NB4 (cell line): ENCODE measurements at places on chromosomes 16 and 17.

GRCh38 chr17:49224198-49224996, 6.2 kb downstream of the PHOSPHO1 start:
- DNase-seq, result no peak

GRCh38 chr17:2995886-2996809, 67.3 kb downstream of the OR1D5 start:
- no peak for DNase-seq

GRCh38 chr16:50681021-50681885, at the start of gene SNX20:
Gene SNX20, minus strand, starts transcription at chr16:50681312. Its CDS starts 3,786 bp downstream, at chr16:50677526.
- peak; percentile 90 for DNase-seq

DNA sequence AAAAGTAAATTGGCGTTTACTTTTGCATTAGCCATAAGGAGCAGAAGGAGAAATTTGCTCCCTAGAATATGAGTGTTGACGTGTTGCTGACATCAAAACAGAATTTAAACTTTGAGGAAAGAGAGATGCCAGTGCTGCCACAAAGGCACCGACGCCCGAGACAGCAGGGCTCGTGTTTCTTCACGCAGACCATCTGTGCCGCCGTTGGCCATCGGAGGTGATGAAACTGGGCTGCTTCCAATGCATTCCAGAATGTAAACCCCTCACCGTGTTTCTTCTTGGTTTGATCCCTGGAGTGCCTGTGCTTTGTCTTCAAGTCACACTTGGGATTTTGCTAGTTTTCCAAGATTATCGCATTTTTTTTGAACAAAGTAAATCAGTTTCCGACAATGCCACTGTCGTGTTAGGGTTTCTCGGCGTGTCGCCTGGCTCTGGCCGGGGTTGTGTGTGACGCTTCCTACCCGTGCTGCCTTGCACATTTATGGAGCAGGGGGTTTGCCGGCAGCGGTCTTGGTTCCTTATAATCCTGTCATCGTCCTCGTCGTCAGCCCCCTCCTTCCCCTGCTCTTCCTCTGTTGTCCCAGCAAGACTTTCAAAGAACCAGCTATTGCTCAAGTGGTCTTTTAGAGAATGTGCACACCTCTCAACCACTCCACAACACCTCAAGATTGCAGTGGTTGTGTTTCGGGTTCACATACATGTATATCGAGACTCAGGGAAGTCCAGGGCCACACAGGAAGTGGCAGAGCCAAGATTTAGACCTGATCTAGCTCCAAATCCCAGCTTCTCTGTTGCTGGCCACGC, 103.9 kb downstream of the METRNL start:
- DNase-seq, result no peak

GRCh38 chr17:28509789-28510188, 3.6 kb downstream of the FOXN1 start:
- DNase-seq, result peak; percentile 45

DNA sequence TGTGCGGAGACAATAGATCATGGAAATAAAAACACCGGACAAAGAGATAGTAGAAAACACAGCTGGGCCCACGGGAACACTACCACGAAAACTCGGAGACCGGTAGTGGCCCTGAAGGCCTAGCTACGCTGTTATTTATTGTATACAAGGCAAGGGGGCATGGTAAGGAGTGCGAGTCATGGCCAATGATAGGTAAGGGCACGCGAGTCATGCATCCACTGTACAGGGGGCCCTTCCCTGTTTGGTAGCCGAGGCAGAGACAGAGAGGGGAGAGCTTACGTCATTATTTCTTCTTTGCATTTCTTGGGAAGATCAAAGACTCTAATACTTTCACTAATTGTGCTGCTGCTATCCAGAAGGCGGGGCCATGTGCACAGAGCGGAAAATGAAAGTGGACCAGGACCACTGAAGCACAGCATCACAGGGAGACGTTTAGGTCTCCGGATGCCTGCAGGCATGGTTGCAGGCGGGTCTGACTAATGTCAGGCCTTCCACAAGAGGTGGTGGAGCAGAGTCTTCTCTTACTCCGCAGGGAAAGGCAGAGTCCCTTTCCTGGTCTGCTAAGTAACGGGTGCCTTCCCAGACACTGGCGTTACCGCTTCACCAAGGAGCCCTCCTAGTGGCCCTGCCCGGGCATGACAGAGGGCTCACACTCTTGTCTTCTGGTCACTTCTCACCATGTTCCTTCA, 74.4 kb upstream of the ARL4D start:
- no peak for DNase-seq

DNA sequence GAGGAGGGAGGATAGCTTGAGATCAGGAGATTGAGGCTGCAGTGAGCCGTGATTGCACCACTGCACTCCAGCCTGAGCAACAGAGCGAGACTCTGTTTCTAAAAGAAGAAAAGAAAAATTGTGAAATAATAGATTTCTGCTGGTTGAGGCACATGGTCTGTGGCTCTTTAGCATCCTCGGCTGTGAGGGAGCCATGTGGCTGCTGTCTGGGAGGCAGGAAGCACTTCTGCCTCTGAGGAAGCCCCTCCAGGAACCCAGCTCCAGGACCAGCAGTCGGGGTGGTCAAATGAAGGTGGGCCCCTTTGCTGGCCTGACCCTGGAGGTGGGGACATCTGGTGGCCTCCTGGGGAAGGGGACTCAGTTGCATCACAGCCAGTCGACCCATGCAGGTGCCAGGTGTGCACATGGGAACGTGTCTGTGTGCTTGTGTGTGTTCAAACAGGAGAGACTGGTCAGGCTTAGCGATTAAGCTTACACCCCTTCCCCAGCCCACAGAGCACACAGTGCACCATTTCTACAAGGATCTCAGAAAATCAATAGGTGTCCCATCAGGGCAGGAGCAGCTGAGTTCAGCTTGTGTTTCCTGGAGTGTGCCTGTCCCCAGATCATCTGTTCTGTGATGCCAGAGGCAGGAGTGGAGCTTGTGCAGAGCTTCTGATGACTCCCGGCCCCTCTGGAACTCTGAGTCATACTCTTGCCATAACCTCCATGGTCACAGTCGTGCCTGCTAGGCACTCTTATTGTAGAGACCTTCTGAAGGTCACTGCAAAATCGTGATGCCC, 24.3 kb upstream of the MGAT5B start:
- peak; percentile 49 for DNase-seq

DNA sequence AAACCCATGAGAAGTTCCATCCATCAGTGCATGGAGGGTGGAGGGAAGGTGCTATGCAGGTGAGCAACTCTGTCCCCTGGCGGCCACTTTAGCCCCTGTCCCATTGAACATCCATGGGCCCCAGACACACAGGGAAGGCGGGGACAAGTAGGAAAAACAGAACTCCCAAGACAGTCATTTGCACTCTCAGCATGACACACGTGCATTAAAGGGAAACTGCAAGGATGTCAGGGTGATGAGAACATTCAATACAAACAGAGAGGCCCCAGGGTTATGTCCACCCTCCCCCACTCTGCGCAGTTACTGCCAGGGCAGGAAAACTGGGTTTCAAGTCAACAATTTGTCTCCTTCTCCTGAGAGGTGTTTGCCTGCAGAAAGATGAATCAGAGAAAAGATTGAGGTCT, 44.0 kb upstream of the AKTIP start:
- DNase-seq, result no peak

DNA sequence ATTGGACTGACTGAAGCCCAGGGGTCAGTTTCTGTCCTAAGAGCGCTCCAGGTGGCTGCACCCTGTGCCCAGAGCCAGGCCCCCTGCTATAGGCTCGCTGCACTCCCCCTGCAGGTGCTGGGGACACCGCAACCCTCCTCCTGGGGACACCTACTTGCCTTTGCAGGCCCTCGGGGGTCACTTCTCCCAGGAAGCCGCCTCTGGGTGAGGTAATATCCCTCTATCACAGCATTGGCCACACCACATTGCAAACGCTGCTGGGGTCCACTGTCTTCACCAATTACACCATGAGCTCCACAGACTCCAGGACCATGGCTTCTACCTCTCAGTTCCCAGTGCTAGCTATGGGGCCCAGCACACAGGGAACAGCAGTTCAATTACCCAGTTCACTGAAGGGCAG, 14.9 kb downstream of the USP36 start:
- DNase-seq, result no peak

GRCh38 chr16:9364721-9365369, 273.4 kb downstream of the HAPSTR1 start:
- no peak for DNase-seq

DNA sequence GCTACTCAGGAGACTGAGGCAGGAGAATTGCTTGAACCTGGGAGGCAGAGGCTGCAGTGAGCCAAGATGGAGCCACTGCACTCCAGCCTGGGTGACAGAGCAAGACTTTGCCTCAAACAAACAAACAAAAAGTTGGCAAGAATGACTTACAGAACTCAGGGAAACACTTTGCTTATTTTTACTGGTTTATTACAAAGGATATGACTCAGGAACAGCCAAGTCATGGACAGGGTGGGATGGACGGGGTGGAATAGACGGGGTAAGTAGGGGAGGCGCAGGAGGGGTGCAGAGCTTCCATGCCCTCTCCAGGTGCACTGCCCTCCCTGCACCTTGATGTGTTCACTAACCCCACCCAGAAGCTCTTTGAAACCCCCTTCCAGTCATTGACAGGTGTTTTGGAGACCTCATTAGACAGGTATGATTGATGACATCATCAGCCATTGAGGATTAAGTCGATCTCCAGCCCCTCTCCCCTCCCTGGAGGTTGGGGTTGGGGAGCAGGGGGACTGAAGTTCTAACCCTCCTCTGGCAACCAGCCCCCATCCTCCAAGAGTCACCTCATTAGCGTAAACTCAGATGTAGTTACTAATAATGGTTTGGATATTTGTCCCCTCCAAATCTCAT, 41.3 kb upstream of the ZCCHC14 start:
- DNase-seq, result no peak

- DNase-seq, result no peak
Measured at GRCh38 chr17:59620064-59620359, 317 bp downstream of the CLTC start.

DNA sequence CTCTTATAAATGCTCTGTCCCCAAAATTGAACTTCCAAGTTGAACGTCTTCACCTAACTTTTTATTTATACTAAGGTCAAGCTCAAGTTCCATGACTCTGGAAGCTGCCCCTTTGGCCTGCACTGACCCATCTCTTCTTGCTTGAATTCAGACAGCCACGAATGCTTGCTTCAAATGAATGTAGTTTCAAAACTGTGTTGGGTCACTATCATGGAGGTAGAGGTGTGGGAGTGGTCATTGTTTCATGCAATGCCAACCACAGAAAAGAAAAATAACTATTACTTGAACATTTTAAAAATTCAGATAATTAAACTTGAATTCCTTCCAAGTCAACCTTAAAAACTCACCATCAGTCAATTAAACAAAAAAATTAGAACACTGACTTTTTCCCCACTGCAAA, 2.5 kb downstream of the ITFG1 start:
- DNase-seq, result no peak

DNA sequence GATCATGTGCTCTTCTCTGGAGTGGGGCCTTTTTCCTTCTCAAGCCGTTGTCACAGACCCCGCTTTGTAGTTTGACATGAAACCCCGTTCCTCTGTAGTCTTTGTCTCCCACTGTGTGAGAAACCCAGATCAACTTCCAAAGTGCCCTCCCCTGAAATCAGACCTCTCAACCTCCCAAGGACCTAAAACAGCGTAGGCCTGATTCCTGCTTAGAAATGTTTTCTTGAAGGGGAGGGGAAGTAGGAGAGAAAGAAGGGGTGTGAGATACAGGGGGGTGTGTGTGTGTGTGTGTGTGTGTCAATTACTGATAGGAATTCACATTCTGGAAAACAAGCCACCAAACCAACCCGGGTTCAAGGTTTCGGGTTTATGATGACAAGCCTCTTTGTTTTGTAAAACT, 1.4 kb downstream of the UBE2O start:
- no peak for DNase-seq

- DNase-seq, result no peak
Measured at GRCh38 chr16:14020141-14020540, 51.0 kb upstream of the MRTFB start.

- DNase-seq, result peak; percentile 37
Measured at GRCh38 chr17:17141860-17142552, 64.1 kb downstream of the PLD6 start.

DNA sequence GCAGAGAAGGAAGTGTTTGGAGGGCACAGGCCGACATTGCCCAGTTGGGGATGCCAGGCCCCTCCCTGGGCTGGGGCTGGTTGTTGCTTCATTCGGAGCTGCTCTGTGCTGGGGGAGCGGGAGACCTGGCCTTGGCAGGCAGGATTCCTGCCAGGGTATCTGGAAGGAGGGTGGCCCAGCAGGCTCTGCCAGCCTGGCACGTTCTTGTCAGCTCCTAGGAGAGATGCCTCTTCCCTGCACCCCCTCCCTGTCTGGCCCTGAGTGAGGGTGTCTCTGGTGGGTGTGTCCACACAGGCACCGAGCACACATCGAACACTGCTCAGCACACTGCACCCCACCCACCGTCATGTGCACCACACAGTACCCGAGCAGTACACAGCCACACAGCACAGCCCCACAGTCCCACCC, 35.2 kb downstream of the ARHGAP23 start:
- no peak for DNase-seq

DNA sequence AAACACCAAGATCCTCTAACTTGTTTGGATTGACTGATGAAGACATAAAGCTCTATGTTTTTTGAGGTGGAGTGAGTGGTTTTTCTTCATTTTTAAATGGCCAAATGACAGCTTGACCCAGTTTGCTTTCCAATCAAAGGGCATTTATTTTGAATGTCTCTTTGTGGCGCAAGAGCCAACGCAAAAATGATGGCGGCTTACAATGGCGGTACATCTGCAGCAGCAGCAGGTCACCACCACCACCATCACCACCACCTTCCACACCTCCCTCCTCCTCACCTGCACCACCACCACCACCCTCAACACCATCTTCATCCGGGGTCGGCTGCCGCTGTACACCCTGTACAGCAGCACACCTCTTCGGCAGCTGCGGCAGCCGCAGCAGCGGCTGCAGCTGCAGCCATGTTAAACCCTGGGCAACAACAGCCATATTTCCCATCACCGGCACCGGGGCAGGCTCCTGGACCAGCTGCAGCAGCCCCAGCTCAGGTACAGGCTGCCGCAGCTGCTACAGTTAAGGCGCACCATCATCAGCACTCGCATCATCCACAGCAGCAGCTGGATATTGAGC, 329 bp downstream of the NLK start:
- no peak for DNase-seq

GRCh38 chr17:78921437-78921971, 3.7 kb downstream of the TIMP2 start:
- DNase-seq, result no peak

DNA sequence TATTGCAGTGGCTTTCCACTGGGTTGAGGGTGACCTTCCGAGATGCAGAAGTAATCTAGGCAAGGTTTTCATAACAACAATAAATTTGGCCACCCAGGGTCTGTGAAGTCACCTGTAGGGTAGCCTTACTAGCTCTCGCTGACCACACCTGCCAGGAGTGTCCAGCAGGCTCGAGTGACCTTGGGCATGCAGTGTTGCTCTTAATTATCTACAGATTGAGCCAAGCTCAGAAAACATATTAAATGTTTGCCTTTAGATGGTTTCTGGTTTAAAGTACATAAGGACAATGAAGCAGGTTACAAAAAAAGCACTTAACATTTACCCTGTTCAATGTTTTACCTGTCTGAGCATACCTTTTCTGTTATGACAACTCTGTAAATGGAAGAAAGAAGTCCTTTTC, 1.8 kb downstream of the TBC1D24 start:
- no peak for DNase-seq
